B cell (primary cell): ENCODE measurements at places on chromosomes 12 and 14. TPM values are rescaled to one million over a fixed set of nuclear protein-coding genes. Genes with fewer than 3 reads are reported as not detected.

FAM186B gene
- total RNA-seq: 0.47 and 0.70 TPM in 2 replicates

CLEC1B gene
- total RNA-seq: not detected in 2 replicates

BEGAIN gene
- total RNA-seq: not detected in 2 replicates

GRCh38 chr12:9669534-9669933 is at the start of gene CLEC2D:
TSS of gene CLEC2D (plus strand) at chr12:9669713. CDS start at chr12:9669735, 22 bp downstream.
- DNase-seq: peak; percentile 68
- H3K4me3 ChIP-seq: peak within 1 kb of the TSS; percentile 63
- no peaks in the 10 kb centered on the region for H3K27me3 ChIP-seq
- H3K4me1 ChIP-seq: peaks cover 71% of the 10 kb centered on the region
- peaks cover 2% of the 10 kb centered on the region for H3K36me3 ChIP-seq

GRCh38 chr14:22508662-22509035 is 80.4 kb downstream of the DAD1 start:
- DNase-seq: no peak
- peaks cover 50% of the 10 kb centered on the region for H3K4me1 ChIP-seq
- no peaks in the 10 kb centered on the region for H3K36me3 ChIP-seq
- no peaks in the 10 kb centered on the region for H3K27me3 ChIP-seq

DNA sequence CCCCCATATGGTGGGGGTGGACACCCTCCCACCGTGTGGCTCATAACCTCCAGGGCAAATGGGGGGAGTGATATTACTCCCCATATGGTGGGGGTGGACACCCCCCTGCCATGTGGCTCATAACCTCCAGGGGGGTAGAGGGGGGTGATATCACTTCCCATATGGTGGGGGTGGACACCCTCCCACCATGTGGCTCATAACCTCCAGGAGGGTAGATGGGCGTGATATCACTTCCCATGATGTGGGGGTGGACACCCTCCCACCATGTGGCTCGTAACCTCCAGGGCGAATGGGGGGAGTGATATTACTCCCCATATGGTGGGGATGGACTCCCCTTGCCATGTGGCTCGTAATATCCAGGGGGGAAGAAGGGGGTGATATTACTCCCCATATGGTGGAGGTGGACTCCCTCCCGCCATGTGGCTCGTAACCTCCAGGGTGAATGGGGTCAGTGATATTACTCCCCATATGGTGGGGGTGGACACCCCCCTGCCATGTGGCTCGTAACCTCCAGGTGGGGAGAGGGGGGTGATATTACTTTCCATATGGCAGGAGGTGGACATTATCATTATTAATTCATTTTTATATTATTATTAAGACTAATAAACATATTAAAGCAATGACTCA is 51.2 kb upstream of the OXA1L start:
- no peak overlapping the region for H3K4me3 ChIP-seq
- H3K27me3 ChIP-seq: peaks cover 12% of the 10 kb centered on the region
- H3K27ac ChIP-seq: no peak overlapping the region

- no peak overlapping the region for H3K27ac ChIP-seq
- no peaks in the 10 kb centered on the region for H3K27me3 ChIP-seq
- peaks cover 81% of the 10 kb centered on the region for H3K36me3 ChIP-seq
- no peaks in the 10 kb centered on the region for H3K4me1 ChIP-seq
Measured at GRCh38 chr14:73719791-73720190, 5.6 kb upstream of the PNMA1 start.
